ENCODE measurements at places on chromosomes 2 and 18.

DNA sequence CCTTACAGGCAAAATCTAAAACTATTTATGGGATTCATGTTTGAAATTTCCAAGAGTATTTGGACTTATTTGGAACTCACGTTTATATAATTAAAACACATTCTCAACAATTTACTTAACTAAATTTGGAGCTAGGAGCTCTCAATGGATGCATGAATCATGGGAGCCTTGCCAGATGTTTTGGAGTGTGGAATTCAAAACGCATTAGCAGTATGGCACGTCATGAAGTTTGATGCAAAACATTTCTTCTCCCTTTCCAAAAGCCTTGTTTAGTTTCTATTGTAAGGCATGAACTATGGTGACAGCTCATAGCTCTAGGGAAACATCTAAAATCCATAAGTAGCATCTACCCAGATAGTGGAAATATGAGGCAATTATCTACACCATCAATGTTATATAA lies 701.6 kb downstream of the SATB2 start:
- DNase-seq = no peak

- no peak for DNase-seq
Observed at GRCh38 chr2:140862181-140862580, 1268.6 kb downstream of the LRP1B start.

- no peak for DNase-seq
Observed at GRCh38 chr18:12851716-12852115, 32.3 kb downstream of the PTPN2 start.

DNA sequence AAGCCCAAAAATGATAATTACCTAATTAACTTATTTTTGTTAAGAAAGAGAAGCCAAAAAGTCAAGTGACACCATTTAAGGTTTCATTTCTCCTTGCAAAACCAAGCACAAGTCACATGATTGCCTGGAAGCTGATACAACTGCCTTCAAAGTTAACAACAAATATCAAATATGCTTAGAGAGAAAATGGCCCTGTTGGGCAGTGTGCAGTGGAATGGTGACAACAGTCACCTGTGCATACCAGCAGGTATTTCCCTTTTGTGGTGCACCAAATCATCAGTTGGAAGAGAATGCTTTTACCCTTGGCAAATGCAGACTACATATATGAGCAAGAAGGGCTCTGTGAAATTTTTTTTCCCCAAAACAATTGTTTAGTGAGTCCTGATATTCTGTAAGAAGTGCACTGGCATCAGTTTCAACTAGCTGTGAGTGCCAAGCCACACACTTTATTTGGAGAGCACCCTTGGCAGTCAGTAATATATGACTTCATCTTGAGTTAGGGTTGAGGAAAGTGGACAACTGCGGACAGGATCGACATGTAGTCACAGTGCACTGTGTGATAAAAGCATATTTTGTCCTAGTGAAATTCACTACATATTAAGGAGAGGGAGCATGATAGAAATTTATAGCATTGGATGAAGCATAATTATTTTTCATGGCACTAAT lies 74.9 kb upstream of the DOCK10 start:
- DNase-seq = no peak

GRCh38 chr2:45545943-45546342 lies 65.1 kb downstream of the SRBD1 start:
- no peak for DNase-seq

- DNase-seq = no peak
Observed at GRCh38 chr2:156800065-156800653, 364.0 kb downstream of the GPD2 start.

DNA sequence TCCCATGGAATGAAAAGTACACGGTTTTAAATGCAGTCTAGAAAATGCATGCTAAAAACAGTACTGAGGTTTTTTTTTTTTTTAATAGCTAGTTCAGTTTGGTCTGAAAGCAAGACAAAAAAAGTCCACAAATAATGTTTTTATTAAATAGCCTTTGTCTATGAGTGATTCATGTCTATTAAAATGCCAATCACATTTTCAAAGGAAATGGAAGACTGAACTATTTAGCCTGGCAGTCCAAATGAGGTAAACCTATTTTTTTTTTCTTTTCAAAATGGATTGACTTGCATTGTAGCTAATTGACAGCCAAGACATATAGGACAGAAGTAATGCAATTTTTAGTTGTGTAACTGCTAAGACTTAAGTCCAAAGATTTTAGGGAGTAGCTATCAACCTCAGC lies 90.3 kb downstream of the LRP1B start:
- DNase-seq = no peak

GRCh38 chr2:68710336-68710735 lies 24.3 kb upstream of the ARHGAP25 start:
- DNase-seq = no peak

DNA sequence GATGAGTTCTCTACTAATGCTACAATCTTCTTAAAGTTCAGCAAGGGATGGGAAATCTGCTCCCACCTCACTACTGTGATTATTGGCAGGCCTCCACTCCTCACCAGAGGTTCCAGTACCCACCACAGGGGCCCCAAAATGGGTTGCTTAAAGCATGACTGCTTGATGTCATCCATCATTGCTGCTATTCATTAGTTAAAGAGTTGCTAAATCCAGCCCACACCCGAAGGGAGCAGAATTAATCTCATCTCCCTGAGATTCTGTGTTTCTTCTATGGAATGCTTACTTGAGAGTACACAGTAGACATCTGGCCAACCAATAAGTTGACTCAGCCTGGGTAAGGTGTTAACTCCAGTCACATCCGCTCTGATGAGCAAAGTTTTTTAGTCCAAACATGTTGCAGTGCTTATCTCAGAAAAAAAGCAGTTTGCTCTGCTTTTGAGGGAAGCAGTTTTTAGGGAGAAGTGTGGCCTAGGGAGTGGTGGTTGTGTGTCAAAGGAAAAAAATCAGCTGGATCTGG lies 690.2 kb upstream of the POU3F3 start:
- no peak for DNase-seq

DNA sequence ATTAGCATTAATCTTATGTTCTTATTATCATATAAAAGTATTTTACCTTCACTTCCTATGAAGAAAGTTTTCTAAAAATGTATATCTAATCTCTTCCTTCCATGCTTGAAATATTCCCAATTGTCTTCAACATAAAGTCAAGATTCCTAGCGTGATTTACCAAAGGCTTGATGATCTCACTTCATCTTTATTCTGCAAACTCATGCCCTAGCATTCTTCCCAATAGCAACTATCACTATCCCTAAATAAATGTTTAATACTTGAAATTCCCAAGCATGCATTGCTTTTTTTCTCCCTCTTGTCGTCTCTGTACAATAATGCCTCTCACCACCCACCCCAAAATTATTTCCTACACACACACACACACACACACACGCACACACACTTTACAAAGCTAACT lies 125.8 kb downstream of the VWC2L start:
- no peak for DNase-seq

DNA sequence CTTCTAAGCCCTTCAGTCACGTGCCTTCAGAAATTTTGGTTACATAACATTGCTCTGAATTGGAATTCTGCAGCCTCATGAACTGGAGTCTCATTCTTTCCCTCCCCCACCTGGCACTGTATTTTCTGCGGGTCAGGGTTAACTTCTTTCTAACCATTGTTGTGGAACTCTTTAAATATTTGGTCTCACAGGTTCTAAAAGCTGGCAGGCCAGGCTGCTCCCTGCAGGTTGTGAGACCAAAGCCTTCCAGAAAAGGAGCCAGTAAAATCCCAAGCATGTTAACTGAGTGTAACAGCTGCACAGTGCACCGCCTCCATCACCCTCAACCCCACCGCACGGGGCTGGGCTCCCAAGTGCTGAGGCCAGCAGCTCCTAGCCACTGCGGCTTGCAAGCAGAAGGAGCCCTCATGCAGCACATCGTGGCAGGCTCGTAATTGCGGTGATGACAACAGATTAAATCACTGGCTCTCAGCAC lies 174.1 kb upstream of the ALPP start:
- no peak for DNase-seq

GRCh38 chr18:49212819-49213218 lies 247.6 kb downstream of the DYM start:
- no peak for DNase-seq

- no peak for DNase-seq
Observed at GRCh38 chr2:148764815-148765214, 110.2 kb upstream of the KIF5C start.

GRCh38 chr2:179592167-179592936 lies 269.1 kb downstream of the ZNF385B start:
- no peak for DNase-seq

DNA sequence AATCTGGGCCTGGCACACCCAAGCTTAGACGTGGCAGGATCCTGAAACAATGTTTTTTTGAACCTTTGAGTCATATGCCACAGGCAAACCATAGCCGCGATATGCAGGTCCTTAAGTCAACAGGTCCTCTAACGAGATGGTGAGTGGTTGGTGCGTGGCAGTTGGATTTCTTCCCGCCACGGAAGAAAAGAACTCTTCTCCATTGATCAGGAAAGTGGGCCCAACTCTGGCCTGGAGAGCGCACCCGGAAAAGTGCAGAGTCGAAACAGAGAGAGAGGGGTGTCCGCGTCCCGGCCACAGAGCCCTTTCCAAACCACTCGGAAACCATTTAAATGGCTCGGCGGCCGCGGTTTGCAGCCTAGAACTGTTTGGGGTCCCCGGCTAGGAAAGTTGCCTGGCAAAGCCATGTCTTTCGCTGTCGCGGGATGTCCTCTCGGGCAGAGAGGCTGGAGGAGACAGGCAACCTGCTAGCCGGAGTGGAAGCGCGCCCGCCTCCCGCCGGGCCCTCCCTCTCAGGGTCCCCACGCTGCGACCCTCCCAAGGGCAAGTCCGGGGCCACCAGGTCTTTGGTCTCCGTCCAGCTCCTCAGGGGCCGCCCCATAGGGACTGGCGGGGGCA lies 777 bp downstream of the GALNT3 start:
- no peak for DNase-seq

GRCh38 chr2:42562474-42563144 lies 5.8 kb upstream of the MTA3 start:
- DNase-seq = no peak

- DNase-seq = no peak
Observed at GRCh38 chr2:198591586-198591985, 787.2 kb downstream of the PLCL1 start.

GRCh38 chr18:3129053-3129864 lies 90.5 kb downstream of the MYOM1 start:
- DNase-seq = peak; percentile 76

GRCh38 chr18:75475228-75475627 lies 47.7 kb upstream of the SMIM21 start:
- DNase-seq = no peak

DNA sequence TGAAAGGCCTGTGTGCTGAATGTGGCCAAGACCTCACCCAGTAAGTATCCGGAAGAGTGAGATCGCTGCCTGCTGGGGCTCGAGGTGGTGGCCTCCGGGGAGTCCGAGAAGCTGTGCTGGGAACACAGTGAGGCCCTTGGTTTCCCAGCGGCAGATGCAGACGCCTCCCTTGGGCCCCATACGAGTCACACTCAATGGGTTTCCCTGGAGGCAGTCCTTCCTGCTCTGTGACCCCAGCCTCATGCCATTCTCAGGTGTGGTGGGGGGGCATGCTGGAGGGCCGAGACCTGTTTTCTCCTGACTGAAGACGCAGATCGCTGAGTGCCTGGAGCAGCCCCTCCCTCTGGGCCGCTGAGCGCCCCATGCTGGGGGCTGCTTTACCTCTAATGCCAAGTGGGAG lies 15.7 kb downstream of the CTDP1 start:
- no peak for DNase-seq

GRCh38 chr2:28354920-28355520 lies 37.6 kb upstream of the FOSL2 start:
- DNase-seq = no peak

GRCh38 chr18:50629148-50629631 lies 69.3 kb downstream of the MAPK4 start:
- no peak for DNase-seq

GRCh38 chr18:23498117-23498516 lies 5.2 kb upstream of the RMC1 start:
- no peak for DNase-seq

DNA sequence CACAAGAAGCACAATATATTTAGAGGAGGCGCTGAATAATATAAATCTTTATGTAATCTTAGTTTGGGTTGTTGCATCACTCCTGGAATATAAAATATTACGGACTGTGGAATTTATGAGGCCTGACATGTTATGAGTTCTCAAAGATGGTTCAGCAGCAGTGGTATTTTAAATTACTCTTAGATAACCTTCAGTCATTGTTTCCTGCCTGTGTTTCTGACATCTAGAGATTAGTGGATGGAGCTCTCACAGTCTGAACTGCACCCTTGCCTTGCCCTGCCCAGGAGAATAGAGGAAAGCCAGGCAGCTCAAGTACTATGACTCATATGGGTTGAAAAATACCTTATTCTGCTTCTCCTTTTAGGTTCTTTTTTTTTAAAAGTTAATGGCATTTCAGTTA lies 70.0 kb downstream of the ACSL3 start:
- DNase-seq = no peak

GRCh38 chr2:117074756-117075155 lies 739.7 kb upstream of the DDX18 start:
- DNase-seq = no peak
